Right lung (tissue), 10 donors: ENCODE measurements at places on chromosomes 16 and 17.

- no peak for DNase-seq
Observed at GRCh38 chr17:39663340-39663687, 1.8 kb upstream of the TCAP start.

DNA sequence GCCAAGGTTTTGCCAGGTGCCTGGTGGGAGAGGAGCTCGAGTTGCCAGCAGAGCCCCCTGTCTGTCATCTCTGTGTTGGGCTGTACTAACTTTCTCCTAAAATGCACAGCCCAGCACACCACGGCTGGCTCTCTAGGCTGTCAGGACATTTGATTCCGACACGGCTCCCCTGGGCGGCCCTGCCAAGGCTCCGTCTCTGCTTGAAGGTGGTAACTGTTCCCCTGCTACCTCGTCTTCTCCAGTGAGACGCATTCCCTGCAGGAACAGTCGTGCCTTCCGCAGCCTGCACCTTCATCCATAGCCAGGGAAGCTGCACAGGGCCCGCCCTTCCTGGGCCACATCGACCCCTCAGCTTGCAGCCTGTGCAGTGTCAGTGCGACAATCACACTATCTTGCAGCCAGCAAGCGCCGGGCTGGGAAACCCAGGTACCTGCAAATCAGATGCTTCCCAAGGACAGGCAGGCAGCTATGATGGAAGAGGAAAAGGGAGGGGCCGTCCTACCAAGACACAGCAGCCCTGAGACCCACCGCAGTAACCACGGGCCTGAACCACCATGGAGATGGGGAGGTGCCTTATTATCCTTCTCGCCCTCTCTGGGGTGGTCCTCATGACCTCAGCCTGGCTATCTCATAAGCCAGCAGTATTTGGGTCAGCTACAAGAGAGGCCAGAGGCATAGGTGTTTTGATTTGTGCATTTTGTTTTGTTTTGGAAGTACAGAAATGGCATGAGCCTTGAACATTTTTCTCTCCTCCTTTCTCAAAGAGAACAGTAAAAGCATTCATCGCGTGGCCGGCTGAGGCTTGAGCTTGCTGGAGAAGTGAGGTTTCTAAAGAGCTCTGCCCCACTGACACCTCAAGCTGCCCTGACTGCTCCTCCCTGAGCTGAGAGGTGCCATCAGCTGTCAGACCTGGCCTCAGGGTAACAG lies 361.7 kb upstream of the TNRC6C start:
- no peak for DNase-seq

DNA sequence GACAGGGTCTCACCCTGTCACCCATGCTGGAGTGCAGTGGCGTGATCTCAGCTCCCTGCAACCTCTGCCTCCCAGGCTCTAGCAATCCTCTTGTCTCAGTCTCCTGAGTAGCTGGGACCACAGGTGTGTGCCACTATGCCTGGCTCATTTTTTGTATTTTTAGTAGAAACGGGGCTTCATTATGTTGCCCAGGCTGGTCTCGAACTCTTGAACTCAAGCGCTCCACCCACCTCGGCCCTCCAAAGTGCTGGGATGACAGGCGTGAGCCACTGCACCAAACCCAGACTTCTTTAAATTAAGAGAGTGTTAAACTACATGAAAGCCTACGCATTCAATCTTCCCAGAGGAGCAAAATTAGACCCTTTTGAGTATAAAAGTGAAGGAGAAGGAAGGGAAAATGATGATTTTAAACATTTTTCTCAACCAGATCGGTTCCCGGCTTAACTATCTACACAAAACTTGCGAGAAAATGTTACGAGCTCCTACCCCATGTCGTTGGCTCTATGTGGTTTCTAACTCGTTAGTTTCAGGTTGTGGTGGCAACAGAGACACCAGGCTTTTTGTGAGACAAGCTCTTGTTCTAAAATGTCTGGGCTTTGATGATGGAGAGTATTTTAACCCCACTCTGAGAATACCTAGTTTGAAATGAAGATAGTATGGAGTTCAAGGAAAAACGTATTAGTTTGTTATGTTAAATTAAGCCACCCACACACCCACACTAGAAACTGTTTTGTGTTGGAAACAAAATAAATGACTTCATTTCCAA lies 26.3 kb downstream of the STAT5B start:
- no peak for DNase-seq

- no peak for DNase-seq
Observed at GRCh38 chr16:30340621-30341020, 14.5 kb downstream of the CD2BP2 start.

DNA sequence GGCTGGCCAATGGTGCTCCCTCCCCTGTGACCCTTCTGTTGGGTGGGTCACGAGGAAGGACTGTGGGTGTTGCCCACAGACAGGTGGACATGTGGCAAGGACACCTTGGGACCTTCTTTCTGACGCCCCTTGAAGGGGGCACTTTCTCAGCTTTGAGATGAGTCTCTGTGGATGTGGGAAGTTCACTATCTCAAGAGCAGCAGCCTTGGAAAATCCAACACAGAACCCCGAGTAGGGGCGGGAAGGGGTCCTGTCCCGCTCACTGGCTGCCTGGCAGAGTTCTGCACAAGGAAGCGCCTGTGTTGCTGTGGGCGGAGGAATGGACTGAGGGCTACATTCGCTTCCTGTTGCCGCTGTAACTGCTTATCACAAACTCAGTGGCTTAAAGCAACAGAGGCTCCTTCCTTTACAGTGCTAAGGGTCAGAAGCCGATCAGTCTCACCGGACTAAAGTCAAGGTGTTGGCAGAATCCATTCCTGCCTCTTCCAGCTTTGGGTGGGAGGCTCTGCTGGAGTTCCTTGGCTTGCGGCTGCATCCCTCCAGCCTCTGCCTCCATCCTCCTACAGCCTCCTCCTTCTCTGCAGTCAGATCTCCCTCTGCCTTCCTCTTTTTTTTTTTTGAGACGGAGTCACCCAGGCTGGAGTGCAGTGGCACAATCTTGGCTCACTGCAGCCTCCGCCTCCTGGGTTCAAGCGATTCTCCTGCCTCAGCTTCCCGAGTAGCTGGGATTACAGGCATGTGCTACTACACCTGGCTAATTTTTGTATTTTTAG lies 305.2 kb downstream of the SEC14L1 start:
- no peak for DNase-seq

DNA sequence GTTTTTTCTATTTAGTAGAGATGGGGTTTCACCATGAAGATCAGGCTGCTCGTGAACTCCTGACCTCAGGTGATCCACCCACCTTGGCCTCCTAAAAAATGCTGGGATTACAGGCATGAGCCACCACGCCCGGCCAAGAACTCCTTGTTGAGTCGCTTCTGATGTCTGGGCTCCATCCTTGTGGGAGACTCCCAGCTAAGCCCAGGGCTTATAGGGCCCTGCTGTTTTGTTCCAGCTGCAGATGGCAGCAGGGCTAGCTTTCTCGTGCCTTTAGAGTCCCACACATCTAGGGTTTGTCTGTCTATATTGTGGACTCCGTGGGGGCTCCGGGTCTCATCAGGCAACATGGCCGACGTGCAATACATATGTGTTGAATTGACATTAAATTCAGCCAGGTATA lies 39.3 kb upstream of the MED9 start:
- no peak for DNase-seq

DNA sequence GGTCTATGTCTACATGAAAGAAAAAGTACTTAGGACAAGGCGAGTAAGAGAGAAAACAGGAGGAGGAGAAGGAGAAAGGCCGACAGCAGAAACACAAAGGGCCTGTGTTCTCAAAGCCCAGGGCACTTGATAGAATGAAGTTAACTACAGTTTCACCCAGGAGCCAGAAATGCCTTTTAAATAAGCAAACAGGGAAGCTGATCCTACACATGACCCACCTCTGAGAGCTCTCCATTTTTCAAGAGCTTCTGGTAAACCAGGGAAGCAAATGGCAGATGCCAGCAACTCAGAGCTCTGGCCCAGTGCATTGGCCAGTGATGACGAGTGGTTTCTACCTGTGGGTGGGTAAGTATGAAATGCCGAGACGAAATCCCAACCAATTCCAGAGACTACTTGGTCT lies 163.4 kb downstream of the ZFHX3 start:
- peak; percentile 37 for DNase-seq

DNA sequence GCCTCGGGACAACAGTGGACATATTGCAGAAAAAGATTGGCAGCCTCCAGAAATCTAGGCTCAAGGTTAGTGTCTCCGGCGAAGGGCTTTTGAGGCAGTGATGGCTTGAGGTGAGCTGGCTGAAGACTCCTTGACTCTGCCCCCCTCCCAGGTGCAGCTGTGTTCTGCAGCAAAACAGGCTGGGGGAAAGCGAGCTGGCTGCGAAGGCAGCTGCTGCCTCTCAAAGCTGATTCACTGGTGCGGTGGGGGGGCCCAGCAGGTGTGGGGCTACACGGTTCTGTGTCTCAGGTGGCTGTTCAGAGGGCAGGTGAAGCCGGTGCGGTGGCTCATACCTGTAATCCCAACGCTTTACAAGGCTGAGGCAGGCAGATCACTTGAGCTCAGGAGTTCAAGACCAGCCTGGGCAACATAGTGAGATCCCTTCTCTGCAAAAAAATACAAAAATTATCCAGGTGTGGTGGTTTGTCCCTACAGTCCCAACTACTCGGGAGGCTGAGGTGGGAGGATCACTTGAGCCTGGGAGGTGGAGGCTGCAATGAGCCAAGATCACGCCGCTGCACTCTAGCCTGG lies 22.9 kb downstream of the C16orf96 start:
- DNase-seq = no peak

GRCh38 chr16:49745311-49745747 lies 110.6 kb downstream of the ZNF423 start:
- no peak for DNase-seq

GRCh38 chr16:25823891-25824290 lies 132.1 kb downstream of the HS3ST4 start:
- DNase-seq = no peak

GRCh38 chr16:17827313-17827712 lies 356.6 kb upstream of the XYLT1 start:
- DNase-seq = no peak

GRCh38 chr17:41486809-41487530 lies 2.7 kb downstream of the KRT36 start:
- no peak for DNase-seq

- no peak for DNase-seq
Observed at GRCh38 chr17:19771971-19772630, 24.0 kb upstream of the ALDH3A1 start.

DNA sequence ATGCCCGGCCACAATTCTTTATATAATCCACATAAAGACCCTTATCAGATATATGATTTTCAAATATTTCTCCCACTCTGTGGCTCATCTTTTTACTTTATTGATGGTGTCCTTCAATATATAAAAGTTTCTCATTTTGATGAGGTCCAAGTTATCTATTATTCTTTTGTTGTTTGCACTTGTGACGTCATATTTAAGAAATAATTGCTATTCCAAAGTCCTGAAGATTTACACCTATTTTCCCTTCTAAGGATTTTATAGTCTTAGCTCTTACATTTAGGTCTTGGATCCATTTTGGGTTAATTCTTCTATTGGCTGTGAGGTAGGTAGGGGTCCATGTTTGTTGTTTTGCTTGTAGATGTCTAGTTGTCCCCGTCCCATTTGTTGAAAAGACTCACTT lies 3.0 kb upstream of the MLYCD start:
- DNase-seq = no peak

DNA sequence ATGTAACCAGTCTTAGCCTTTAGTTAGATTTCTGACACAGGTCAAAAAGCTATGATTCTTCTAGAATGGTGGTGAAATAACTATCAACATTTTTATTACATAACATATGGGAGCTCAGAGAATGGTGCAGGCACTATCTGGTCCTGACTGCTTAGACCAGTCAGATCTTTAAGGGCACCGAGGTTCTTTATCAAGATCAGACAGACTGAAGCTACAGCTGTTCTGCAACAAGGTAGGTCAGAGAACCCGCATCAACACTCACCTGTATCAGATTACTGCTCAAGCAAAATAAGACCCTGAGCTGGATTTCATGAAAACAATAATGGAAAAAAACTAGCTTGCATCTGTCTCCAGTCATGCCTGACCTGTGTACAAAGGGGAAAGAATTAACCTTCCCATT lies 160.4 kb downstream of the KCNJ2 start:
- no peak for DNase-seq

DNA sequence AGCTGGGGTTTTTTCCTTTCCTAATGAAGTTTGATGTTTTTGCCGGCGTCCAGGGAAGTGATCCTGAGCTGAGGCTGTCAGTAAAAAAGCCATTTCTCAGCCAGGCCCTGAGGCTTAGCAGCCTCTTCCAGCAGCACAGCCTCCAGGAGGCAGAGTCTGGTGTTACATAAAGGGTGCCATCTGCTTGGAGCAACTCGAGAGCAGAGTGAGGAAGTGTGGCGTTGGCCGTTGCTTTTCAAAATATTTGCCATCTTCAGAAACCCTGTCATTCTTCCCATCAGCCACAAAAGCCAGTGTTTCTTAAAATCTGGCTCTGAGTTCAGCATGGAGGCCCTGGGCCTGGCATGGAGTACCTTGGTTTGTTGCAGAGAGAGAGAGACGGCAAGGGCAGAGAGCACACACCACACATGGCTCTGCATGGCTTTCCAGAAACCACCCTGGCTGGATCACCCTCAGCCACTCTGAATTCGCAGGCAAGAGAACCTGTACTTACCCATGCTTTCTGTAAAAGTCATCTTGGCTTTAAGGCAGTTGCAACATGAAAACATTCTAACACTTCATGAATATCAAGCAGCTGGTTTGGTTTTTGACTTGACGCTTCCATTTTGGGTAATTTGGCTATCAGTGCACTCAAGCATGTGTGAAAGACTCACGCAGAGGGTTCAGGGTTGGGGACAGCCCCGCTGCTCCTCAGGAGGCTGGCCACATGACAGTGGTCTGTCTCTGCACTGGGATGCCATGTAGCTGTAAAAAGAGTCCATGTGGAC lies 21.0 kb downstream of the PMM2 start:
- DNase-seq = peak; percentile 20

- DNase-seq = no peak
Observed at GRCh38 chr17:38361694-38362465, 10.2 kb downstream of the SOCS7 start.

- DNase-seq = no peak
Observed at GRCh38 chr17:604765-605164, 109.9 kb downstream of the VPS53 start.

DNA sequence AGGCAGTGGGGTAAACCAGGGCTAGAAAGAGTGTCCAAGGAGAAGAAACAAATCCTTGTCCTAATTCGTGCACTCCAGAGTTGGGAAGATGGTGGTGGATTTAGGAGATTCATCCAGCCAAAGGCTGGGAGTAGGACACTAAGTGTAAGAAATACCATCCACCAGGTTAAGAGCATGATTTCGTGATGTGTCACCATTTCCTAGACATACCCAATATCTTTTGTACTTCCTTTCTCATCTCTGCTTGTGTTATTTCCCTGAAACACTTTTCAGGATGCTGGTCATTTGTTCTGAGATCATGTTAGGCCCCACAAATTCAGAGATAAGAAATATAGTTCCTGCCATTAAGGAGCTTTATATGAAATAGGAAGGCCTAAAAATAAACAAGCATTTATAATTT lies 106.3 kb upstream of the HLF start:
- no peak for DNase-seq

DNA sequence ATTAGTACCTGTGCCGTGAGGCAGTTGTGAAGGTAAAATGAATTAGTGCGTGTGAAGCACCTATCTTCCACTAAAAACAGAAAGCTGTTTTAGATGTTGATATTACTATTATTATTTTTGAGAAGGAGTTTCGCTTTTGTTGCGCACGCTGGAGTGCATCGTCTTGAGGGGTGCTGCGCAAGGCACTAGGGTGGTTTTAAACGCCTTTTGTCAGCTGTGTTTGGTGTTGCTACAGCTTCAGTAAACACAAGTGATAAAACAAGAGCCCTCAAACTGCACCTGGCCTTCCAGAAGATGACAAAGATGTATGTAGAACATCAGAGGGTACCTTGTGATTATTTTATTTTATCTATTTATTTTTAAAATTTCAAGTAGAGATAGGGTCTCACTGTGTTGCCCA lies 38.2 kb downstream of the PLCG2 start:
- DNase-seq = no peak
